ENCODE measurements at places on chromosomes 12 and 14.

DNA sequence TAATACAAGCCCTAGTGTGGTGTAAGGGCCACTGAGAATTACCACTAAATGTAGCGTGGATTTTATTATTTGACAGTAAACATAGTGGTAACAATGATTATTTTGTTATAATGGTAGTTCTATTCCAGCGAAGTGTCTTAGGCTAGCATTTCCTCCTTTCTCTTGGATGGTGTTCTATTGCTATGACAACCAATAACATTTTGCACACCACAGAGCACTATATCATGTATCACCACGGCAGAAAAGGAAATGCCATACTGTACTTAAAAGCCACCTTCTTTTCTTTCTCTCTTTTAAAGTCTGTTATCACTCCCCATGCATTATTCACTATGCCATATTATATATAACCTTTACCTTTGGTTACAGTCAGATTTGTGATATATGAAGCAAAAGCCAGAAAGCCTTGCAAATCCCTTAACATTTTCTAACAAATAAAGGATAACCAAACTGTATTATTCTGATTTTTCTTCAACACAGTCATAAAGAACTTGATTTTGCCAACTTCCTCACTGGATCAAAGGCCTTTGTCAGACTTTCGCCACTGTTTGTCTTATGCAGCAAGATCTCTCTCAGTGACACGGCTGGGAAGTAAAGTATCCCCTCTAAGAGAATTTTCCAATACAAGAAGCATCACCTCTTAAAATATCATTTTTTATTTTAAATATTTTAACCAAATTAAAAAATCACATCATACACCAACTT, 195.8 kb downstream of the FOXN3 start:
- peak; percentile 20 for DNase-seq

- DNase-seq = no peak
Observed at GRCh38 chr12:122097927-122098756, 19.6 kb downstream of the MLXIP start.

GRCh38 chr14:36522347-36522971, 2.4 kb upstream of the NKX2-1 start:
- no peak for DNase-seq

- no peak for DNase-seq
Observed at GRCh38 chr12:62848418-62848817, 86.5 kb downstream of the PPM1H start.

DNA sequence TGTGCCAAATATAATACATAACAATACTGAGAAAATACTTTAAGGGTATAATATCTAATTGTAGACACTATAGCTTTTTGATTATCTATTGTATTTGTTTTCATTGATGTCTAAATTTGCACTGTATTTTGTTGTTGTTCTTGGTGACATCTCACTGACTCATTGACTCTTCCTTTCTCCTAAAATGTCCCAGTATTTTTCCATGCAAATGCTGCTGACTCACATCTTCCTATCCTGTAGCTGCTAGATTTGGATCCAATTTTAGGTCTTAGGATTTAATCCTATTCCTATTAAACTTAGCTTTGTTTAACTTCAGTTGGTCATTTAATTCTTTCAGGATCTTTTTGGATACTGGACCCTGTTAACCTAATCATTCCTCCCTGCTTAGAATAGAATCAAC, 148.5 kb downstream of the TMTC2 start:
- no peak for DNase-seq

DNA sequence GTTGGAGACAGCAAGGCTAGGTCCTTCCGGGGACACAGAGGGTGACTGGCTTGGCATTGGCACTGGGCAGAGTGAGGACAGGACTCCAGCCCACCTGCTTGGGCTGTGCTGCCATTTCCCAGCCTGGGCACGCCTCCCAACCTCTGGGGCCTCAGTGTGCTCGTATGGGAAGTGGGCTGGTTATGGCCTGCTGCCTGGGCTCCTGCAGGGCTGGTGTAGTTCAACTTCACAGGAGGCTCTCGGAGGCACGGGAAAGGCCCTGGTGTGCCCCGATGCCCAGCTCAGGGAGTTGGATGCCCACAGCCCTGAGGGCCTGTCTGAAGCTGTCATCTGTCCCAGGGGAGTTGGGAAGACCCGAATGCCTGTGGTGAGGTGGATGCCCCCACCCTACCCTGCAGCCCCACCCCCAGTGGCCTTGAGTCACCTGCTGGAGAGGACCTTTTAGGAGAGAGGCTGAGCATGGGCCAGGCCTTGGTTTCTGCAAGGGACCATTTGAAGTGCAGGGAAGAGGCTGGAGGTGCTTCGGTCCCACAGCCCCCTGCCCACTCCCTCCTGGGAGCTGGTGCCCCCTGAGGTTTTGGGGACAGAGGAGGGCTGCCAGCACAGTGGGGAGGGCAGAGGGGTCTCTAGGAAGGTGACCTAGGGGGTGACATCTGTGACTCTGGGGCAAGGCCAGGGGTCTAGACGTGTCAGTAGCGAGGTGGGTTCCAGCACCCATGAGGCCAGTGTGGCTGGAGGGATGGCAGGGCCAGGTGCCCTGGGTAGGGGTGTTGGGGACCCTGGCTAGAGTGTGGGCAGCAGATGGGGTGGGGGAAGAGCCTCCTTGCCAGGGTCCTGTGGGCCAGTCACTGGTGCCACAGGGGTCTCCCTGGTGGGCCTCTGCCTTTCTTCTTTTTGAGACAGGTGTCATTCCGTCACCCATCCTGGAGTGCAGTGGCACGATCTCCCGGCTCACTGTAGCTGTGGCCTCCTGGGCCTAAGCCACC, 9.1 kb downstream of the ULK1 start:
- no peak for DNase-seq

DNA sequence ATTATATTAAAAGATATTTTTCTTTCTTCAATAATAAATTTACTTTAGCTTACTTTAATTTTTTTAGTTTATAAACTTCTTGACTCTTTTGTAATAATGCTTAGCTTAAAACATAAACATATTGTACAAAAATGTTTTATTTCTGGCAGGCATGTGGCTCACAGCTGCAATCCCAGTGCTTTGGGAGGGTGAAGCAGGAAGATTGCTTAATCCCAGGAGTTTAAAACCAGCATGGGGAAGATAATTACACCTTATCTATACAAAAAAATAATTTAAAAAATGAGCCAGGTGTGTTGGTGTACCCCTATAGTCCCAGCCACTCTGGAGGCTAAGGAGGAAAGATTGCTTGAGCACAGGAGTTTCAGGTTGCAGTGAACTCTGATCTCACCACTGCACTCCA, 120.7 kb downstream of the GPHN start:
- DNase-seq = no peak

DNA sequence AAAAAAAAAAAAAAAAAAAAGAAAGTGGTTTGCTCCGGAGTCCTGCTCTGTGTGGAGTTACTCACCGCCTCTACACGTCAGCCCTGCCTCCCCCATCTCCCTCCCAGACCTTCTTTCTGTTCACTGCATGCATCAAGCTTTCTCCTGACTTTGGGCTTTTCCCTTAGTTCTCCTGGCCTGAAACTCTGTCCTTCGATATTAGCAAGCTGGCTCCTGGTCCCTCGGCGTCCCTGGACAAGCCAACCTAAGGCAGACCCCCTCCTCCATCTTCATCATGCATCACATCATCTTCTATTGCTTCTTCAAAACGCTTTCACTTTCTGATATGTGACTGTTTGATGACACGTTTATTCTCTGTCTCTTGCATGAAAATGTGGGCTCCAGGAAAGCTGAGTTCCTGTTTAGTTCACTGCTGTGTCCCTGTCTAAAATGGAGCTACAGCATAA, 40.6 kb downstream of the SLC15A4 start:
- no peak for DNase-seq

GRCh38 chr12:122309564-122310121, 43.3 kb upstream of the VPS33A start:
- DNase-seq = no peak

- DNase-seq = no peak
Observed at GRCh38 chr12:132356691-132357622, 27.6 kb upstream of the GALNT9 start.

- no peak for DNase-seq
Observed at GRCh38 chr12:58263816-58264215, 322.4 kb downstream of the ATP23 start.

DNA sequence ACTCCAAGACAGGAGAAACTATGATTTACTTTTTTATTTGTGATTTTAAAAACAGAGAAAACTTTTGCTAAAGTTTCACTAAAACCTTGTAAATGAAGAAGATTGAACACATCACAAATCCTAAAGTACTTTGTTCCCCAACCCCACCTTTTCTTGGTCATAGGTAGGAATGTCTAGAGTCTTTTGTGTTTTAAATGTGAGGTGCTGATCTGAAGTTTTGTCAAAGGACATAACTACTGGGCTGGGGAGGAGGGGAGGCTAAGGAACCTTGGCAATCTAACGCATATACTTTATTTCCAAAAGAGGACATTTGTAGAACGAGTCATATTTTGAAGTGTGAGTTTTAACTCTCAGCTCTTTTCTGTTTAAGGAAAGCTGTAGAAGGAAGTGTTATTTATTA, 37.2 kb downstream of the CATSPERB start:
- DNase-seq = no peak

- no peak for DNase-seq
Observed at GRCh38 chr14:21308479-21309237, 28.8 kb downstream of the RPGRIP1 start.

GRCh38 chr14:53758141-53758540, 198.5 kb downstream of the BMP4 start:
- DNase-seq = no peak
